WTC11 (cell line): ENCODE measurements at places on chromosomes 2 and 18. TPM values are rescaled to one million over a fixed set of nuclear protein-coding genes. Genes with fewer than 3 reads are reported as not detected.

DNA sequence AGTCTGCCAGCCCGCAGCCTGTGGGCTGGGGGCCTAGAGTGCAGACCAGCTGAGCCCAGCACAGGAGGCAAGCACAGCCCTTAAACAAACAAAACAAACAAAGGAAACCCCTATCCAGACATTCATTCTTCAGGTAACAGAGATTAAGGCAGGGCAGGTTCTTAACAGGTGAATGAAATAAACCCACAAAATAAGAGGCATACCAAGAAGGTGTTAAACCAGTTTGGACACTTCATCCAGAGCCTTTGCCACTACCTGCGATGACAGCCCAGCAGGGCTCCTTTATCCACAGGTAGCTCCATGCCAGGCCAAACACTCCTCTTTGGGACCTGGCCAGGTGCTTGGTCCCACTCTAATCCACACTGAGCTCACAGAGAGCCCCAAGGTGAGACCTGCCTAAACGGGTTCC is 209.7 kb upstream of the SIX2 start:
- no peak for DNase-seq

DNA sequence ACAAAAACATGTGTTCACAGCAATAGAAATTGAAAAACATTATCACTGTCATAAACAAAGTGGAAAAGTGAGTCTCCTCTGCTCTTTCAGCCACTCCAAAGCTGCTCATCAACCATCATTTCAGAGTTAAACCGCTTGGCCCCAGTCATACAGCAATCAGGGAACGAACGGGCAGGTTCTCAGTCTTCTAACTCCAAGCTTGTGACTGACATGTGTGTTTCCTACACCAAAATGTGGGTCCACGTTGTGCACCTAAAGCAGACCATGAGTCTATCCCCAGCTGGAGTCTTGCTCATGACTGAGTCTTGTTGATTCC is 582.6 kb upstream of the ID2 start:
- DNase-seq, result no peak

The KCNF1 gene
- 1.2 to 1.4 TPM (median 1.2 TPM) in 3 replicates for total RNA-seq

DNA sequence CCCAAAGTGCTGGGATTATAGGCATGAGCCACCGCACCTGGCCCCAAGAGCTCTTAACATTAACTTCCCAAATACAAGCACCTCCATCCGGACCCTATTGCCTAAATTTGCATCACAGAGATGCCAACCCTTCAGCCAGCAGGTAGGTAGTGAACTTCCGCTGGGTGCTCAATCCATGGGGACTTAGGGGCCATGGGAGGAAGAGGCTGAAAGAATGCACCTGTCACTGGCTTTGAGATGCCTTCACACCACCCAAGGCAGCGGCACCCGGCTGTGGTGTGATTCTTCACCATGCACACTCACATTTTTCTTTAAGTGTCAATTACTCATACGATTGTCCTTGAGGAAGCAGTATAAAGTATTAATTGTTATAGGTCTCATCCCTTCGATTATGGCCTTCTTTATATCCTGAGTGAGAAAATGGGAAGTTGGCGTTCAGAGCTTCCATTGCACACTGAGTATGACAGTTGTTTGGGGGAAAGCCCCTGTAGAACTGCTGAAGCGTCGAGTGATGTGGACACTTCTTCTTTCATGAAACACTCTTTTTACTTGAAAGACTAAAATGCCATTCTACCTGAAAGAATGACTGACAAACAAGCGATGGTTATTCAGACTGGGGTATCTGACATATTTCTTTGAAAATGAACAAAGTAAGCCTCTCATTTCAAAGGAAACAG is 51.8 kb upstream of the BIN1 start:
- no peak for DNase-seq

DNA sequence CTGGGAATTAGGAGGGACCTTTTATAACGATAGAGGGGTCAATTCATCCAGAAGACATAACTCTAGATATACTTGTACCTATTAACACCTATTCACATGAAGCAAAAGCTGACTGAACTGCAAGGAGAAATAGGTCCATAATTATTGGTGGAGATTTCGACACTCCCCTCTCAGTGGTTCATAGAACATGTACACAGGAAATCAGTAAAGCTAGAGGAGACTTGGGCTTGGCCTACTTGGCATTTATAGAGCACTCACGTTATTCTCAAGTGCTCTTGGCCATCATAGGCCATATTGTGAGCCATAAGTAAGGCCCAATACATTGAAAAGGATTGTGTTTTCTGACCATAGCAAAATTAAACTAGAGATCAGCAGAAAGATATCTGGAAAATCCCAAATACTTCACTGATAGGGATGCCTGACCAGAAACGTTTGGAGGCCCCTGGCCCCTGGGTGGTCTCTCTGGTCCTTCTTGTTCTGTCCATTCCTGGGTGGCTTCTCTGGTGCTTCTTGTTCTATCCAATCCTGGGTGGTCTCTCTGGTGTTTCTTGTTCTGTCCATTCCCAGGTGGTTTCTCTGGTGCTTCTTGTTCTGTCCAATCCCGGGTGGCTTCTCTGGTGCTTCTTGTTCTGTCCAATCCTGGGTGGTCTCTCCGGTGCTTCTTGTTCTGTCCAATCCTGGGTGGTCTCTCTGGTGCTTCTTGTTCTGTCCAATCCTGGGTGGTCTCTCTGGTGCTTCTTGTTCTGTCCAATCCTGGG is 49.0 kb downstream of the SNED1 start:
- DNase-seq, result no peak

- DNase-seq, result no peak
These were observed 419.8 kb upstream of the TRIB2 start for GRCh38 chr2:12296915-12297314.

The CLEC4F gene
- total RNA-seq, result not detected in 3 replicates

GRCh38 chr18:73626221-73626620 is 521.4 kb downstream of the FBXO15 start:
- no peak for DNase-seq

DNA sequence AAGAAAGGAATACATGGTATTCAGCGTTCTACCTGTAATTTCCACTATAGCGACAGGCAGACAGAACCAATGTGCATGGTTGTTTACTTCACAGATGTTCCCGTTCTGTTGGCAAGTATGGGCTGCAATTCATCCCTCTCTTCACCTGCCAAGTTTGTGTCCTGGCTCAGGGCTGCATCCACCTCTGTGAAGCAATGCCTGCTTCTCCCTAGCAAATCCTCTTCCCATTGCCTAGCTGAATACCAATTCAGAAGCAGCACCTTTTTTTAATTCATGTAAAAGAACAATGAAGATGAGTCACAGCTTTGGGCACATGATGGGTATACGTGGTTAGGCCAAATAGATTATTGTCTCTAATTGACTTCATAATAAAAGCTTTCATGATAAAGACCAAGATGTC is 54.7 kb upstream of the LRATD1 start:
- no peak for DNase-seq

The ANO7 gene
- total RNA-seq, result 8.0 to 8.8 TPM (median 8.6 TPM) in 3 replicates

The DSC3 gene
- total RNA-seq, result 2.1 to 2.8 TPM (median 2.6 TPM) in 3 replicates

The TMEM237 gene
- total RNA-seq, result 33.5 to 33.9 TPM (median 33.6 TPM) in 3 replicates

The FARP2 gene
- total RNA-seq, result 28.2 to 37.8 TPM (median 33.6 TPM) in 3 replicates

DNA sequence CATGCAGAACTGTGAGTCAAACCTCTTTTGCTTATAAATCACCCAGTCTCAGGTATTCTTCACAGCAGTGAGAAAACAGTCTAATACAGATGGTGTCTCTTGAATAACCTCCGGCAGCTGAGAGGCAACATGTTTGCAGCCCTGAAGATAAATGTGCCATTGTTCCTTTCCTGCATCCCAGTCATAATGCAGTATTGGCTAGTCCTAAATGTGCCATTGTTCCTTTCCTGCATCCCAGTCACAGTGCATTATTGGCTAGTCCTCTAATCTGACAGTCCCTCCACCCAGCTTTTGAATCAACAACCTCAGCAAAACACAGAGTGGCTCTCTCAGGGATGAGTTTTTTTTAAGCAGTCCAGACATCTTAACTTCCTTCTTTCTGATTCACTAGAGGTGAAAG is 550.7 kb downstream of the RIT2 start:
- no peak for DNase-seq

DNA sequence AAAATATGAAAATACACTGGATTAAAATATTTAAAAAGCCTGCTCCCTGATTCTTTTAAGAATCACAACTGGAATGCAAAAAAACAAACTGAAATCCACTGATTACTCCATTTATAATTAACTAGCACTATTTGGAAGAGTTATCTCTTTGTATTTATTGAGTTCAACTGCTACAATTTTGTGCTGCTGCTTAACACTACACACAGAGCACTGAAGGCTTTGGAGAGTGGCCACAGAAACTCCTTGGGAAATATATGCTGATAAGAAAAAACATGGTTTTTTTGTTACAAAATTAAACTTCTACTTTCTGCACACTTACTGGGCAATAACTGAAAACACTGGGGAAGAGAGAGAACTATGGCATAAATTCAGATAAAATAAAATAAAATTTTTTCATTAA is 19.8 kb upstream of the BZW1 start:
- DNase-seq, result no peak

- DNase-seq, result no peak
These were observed 123.8 kb upstream of the STON1 start for GRCh38 chr2:48406116-48406515.

The LYPD1 gene
- total RNA-seq, result 2.8 to 4.7 TPM (median 4.1 TPM) in 3 replicates

- DNase-seq, result no peak
These were observed 31.2 kb downstream of the FTCDNL1 start for GRCh38 chr2:199819746-199820145.

GRCh38 chr2:26298638-26299393 is 47.1 kb upstream of the SELENOI start:
- DNase-seq, result no peak

DNA sequence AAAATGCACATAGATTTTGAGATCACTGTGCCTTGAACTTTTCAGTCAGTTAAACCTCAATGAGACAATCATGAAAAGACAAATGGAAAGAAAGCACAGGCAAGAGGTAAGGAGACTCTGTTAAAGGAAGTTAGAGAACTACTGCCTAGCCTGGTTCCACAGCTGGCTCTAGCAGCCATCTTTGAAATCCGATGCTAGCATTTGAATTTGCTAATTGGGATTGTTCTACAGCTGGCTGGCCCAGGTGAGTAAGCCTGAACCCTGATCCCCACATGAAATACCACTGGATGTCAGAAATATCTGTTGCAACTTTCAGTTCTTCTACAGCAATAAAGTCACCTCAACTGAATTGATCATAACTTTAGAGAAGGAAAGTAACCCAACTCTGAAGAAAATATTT is 315.2 kb upstream of the CHAC2 start:
- DNase-seq, result no peak

The CFAP65 gene
- 0.44 to 1.0 TPM (median 0.48 TPM) in 3 replicates for total RNA-seq

- no peak for DNase-seq
These were observed 66.1 kb downstream of the NAB1 start for GRCh38 chr2:190714958-190715357.

The HOXD4 gene
- not detected in 3 replicates for total RNA-seq

The COL5A2 gene
- 16.0 to 18.4 TPM (median 17.2 TPM) in 3 replicates for total RNA-seq

- DNase-seq, result no peak
These were observed 13.6 kb downstream of the EN1 start for GRCh38 chr2:118833716-118834439.

GRCh38 chr2:156031121-156031520 is 301.4 kb downstream of the NR4A2 start:
- DNase-seq, result no peak

GRCh38 chr2:158359846-158360245 is 96.7 kb downstream of the CCDC148 start:
- peak; percentile 19 for DNase-seq

The TNFRSF11A gene
- total RNA-seq, result 3.9 to 4.9 TPM (median 4.7 TPM) in 3 replicates

DNA sequence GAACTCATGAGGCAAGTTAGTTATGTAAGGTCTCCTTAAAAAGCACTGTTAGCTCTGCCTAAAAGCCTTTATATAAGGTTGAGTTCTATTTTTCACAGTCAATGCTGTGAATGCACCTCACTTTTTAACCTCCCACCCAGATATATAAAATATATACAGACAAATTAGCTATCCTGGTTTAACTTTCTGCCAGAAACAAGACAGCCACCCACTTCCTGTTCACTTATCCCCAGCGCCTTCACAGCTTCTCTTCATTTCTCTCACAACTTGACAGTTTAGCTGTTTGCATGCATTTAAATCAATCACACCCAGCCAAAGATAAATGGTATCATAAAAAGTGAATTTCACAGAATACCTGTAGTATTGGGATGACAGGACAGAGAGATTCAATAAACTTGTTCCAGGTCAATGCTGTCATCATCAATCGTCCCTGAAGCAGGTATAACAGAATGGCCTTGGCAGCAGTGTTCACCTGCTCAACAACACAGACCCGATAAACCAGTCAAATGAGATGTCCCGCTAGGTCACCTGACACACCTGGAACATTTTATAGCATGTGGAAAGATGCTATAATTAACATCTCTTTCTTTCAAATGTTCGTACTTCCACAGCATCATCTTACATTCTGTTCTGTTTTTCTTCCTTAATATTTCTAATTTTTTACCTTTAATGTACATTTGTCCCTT is 55.7 kb downstream of the RTTN start:
- no peak for DNase-seq

The HRH4 gene
- not detected in 3 replicates for total RNA-seq

GRCh38 chr2:218387369-218388194 is 5.5 kb downstream of the SLC11A1 start:
- peak; percentile 83 for DNase-seq

GRCh38 chr2:204027091-204027490 is 90.5 kb downstream of the ICOS start:
- DNase-seq, result no peak

DNA sequence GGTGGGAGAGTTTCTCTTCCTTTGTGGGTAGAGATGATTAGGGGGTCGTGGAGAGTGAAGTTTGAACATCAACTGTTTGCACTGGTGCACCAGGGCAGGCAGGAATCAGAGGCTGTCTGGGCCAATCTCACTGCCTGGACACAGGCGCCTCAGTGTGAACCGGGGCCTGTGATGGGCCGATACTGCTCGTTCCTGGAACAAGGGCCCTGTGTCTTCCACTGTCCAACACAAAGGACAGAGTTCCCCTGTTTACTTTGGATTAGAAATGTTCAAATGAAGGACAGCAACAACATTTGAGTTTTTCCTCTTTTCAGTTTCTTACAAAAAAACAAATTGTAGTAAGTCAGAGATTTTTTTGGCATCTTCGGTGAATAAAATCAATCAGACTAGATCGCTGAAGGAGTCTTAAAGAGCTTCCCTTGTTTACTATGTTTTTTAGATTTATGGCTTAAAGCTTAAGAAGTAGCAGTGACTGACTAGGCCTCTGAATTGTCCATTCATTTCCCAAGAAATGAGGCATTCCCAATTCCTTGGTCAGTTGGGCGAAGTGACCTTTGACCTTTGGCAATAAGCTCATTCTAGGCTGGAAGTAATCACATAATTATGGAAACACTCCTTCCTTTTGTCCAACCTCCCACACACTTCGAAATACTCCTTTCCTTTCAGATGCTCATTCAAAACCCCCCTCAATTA is 11.6 kb upstream of the TGFA start:
- no peak for DNase-seq

GRCh38 chr2:110865188-110865587 is 132.8 kb downstream of the ACOXL start:
- no peak for DNase-seq

- DNase-seq, result no peak
These were observed 177.1 kb upstream of the KLHL29 start for GRCh38 chr2:23207871-23208270.

DNA sequence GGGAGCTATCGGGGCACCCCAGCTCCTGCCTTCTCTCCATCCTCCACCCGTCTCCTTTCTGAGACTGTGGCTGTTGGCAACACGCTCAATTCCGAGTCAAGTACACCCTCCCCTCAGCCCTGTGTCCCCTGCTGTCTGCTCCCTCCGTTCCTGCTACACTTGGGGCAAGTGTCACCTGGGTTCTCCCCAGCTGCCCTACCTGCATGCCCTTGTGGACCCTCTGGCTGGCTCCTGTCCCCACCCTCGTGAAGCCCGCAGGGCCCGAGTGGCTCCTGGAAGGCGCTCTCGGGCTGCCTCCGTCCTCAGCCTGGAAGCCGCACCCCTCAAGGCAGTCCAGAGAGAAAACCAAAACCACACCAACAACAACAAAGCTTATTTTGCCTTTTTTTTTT is 33.9 kb downstream of the PDIA6 start:
- no peak for DNase-seq
